ENCODE measurements at places on chromosomes 13 and 19.

DNA sequence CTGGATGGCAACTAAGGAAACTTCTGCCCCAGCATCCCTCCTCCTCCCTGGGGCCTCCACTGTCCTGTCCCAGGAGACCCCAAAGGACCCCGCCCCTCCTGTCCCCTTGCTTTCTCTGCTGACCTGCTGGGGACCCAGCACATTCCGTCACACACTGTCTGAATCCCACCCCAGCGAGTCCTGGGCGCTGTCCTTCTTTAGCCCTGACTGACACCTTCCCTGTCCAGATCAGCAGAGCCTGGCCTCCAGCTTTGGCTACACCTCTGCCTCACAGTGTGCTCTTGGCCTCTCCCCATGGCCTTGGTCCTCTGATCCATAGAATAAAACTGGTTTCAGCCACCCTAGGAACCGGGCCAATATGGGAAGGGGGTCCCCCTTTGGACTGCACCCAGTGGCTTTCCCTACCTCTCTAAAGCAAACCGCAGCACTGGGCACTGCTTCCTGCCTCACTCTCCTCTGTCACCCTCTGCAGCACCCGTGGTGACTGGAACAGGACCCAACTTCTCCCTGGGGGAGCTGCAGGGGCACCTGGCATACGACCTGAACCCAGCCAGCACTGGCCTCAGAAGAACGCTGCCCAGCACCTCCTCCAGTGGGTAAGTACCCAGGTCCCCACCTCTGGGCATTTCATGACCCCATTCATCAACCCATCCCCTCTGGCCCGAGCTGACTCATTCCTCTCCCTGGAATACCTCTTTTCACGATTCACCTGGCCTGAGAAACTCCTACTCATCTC lies 46.4 kb downstream of the SMIM24 start:
- DNase-seq, result no peak

DNA sequence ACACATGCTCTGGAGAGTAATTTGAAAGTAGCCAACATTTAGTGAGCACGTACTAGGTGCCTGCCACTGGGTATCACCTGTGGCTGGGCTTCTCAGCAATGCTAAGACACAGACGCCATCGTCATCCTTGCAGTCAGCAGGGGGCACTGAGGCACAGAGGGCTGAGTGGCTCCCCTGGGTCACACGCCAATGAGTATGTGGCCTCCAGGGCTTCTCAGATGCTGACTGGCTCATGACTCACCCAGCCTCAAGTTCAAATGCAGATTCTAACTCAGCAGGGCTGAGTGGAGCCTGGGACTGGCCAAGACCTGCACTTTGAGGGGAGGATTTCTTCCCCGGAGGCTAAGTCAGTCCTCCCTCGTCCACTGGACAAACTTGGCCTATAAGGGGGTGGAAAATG lies 115.1 kb upstream of the CACNA1A start:
- DNase-seq, result no peak

DNA sequence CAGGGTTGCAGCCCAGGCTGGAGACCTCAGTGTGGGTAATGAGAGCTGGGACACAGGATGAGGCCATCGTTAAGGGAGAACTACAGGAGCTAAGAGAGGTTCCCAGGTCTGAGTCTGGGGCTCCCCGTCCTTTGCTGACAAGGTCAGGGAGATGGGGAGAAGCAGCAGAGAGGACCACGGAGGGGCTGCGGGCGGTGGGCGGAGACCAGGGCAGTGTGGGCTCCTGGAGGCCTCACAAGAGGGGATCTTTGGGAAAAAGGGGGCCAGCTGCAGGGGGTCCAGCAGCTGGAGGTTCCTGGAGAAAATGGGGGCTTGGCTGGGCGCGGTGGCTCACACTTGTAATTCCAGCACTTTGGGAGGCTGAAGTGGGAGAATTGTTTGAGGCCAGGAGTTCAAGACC lies 16.0 kb downstream of the RFX1 start:
- DNase-seq, result no peak

DNA sequence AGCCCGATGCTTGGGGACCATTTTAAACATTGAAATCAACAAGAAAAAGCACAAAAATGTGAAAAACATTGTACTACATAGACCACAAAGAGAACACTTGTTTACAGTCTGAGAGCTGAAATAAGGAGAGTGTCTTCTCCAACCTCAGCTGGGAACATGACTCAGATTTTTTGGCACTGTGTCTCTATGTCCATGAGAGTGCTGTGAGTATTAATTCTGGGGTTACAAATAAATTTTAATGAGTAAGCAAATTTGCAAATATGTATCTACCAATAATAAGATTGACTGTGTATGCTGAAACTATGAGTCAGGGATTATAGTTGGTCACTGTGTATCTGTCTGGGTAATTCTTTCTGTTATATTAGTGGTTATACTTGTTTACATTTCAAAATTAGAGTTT lies 174.0 kb downstream of the DCT start:
- no peak for DNase-seq

- no peak for DNase-seq
Observed at GRCh38 chr19:8615024-8615423, 4.5 kb upstream of the ADAMTS10 start.

GRCh38 chr13:76913898-76914297 lies 27.7 kb upstream of the KCTD12 start:
- no peak for DNase-seq

DNA sequence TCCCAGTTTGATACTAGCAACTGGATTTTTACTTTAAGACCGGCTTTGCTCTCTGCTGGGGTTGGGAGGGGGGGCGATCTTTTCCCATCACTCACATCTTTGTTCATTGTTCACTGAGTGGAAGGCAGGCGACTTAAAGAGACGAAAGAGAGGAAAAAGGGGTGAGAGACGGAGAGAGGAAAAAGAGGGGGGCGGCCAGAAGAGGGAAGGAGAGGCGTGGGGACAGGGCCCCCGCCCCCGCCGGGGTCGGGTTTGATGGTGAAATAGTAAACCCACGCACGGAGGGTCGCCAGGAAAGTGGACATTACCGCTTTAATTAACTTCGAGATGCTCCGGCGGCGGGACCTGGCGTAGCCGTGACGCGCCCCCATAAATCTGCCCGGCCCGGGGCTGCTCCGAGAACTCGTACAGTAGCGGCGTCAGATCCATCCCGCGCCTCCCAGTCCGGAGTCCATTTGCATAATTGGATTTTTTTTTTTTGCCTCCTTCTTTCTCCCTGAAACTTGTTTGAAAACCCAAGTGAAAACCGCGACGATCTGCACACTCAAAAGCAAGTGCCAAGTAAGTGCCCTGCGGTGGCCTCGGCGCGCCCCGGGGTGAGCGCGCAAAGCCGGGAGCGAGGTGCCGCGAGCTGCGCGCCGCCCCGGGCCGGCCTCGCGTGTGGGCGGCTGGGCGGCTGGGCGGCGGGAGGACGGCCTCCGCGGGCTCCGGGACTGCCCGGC lies 143.9 kb upstream of the ZNF536 start:
- no peak for DNase-seq

GRCh38 chr13:109586509-109587346 lies 199.7 kb downstream of the IRS2 start:
- DNase-seq, result no peak

GRCh38 chr13:23392313-23392712 lies 41.2 kb downstream of the SACS start:
- no peak for DNase-seq

- no peak for DNase-seq
Observed at GRCh38 chr19:19670070-19670551, 1.5 kb downstream of the ZNF101 start.

DNA sequence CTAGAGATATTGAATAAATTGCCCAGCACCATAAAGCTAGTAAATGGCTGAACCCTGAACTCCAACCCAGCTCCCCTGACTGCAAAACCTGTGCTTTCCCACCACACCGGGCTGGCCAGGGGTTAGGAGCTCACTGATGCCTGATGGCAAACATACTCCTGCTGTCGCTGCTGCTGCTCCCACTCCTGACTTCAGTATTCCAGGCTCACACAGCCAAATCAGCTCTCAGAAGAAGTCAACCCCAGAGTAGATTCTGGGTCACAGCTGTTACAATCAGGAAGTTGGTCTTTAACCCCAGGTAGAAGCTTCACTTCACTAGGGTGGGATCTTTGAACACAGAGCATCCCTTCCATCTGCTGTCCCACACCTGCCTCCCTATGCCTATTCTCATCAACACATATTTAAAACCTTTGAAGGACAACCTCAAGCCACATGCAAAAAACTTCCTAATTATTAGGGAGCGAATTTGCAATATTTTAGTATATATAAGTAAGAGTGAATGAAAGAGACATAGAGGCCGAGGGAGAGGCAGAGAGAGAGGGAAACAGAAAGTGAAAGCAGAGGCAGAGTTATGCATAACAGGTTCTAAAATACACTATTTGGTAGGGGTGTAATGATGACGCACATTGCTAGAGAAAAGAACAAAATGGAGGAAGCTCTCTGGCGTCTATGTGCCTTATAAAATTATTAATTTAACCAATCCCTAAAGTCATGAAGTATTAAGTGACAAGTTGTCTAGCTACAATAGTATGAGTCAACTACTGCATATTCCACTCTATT lies 99.4 kb upstream of the SERP2 start:
- DNase-seq, result no peak

DNA sequence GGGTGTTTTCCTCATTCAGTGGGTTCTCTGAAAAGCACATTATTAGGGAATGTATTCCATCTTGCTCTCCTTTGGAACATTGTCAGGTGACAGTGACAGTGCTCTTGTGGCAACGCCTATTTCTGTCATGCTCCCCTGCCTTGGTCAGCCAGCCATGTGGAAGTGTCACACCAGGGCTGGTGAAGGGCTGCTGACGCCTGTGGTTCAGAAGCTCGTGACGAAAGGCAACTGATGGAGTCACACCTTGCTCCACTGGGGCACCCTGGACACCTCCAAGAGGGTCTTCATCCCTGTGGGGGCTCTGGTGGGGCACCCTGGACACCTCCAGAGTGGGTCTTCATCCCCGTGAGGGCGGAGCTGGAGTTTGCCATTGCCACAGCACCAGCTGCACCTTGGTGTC lies 68.9 kb upstream of the GPR183 start:
- DNase-seq, result no peak

GRCh38 chr13:38950987-38951386 lies 39.6 kb downstream of the STOML3 start:
- DNase-seq, result no peak

GRCh38 chr13:22176968-22177520 lies 506.2 kb downstream of the FGF9 start:
- no peak for DNase-seq
